Left renal cortex interstitium (tissue), 4 donors: ENCODE measurements at places on chromosomes 1 and 21.

GRCh38 chr1:201778279-201779065 lies 50.5 kb upstream of the IPO9 start:
- DNase-seq = no peak

DNA sequence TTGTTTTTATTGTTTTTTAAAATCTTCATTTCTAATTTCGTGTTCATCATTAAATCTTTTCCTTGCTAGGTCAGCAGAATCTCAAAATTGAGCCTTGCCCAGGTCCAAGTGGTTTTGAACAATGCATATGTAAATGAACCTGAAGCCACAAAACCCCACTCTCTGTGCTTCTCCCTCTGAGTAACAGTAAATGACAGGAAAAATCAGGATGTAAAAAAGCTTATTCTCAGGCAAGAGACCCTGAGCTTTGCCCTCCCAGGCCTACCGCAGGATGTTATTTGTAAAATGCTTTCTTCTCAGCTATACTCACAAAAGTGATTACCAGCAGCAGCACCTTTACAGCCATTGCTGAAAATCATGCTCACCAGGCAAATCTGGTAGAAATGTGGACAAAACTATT lies 47.6 kb downstream of the TYW3 start:
- no peak for DNase-seq

GRCh38 chr1:7485086-7485780 lies 285.9 kb upstream of the VAMP3 start:
- DNase-seq = no peak

- DNase-seq = no peak
Measured at GRCh38 chr1:38330799-38331198, 284.2 kb upstream of the POU3F1 start.

DNA sequence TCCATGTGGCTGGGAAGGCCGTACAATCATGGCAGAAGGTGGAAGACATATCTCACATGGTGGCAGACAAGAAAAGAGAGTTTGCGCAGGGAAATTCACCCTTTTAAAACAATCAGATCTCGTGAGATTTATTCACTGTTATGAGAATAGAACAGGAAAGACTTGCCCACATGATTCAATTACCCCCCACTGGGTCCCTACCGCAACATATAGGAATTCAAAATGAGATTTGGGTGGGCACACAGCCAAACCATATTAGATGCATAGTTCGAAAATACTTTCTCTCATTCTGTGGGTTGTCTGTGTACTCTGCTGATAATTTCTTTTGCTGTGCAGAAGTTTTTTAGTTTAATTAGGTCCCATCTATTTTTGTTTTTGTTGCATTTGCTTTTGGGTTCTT lies 990.3 kb downstream of the PLA2G4A start:
- DNase-seq = no peak

- DNase-seq = no peak
Measured at GRCh38 chr21:45347712-45348499, 57.1 kb upstream of the COL18A1 start.

GRCh38 chr1:50783286-50783685 lies 176.8 kb downstream of the FAF1 start:
- no peak for DNase-seq

GRCh38 chr1:61083013-61083806 lies 849 bp downstream of the NFIA start:
- DNase-seq = no peak

- no peak for DNase-seq
Measured at GRCh38 chr1:210695026-210695425, 366.3 kb downstream of the HHAT start.

DNA sequence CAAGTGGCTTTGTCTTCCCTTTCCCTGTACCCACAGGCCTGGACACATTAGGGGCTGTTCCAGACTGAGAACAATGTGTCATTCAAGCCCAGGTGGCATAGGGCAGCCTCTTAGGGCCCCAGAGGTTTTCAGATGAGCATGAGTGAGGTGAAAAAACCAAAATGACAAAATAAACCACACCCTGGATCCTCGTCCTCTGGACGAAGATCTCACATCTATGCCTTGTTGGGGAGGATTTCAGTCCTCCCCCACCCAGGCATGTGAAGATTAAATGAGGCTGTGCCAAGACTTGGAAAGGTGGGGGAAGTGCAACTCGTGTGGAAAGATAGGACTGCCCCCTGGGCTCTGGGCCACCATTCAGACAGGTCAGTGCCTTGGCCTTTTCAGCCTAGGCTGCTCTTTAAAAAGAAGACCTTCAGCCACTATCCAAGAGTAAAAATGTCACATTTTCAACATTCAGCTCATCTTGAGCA lies 32.8 kb upstream of the IL19 start:
- no peak for DNase-seq

DNA sequence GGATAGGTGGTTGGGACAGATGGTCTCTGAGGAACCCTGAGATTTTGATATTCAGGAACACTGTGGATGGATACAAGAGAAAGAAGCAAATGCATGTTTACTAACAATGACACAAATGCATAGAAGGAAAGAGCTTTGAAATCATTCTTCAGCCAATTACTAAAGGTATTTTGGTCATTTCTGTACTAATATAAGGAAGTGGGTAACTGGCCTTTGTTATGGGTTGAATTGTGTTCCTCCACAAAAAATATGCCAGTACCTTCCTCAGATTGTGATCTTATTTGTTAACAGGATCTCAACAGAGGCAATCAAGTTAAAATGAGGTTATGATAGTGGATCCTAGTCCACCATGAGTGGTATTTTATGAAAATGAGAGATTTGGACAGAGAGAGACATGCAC lies 68.7 kb upstream of the KCNA3 start:
- no peak for DNase-seq

DNA sequence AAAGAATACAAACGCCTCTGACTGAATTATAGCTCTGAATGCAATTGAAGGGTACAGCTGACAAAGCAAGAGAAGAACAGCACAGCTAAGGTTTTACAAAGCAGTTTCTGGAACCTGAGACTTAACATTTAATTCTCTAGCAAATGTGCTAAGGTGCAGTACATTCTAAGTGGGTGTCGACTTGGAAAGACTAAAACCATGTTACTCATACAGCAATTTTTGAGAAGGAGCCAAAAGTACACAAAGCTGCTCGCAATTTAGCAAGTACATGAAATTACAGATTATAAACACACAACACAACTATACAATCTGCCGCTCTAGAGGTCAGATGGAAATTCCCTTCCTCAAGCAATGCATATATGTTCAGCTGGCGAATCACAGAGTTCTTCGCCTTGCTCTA lies 121.9 kb downstream of the TIAM1 start:
- no peak for DNase-seq

GRCh38 chr1:85409516-85409915 lies 55.4 kb downstream of the DDAH1 start:
- DNase-seq = no peak

GRCh38 chr1:33918368-33918767 lies 54.5 kb downstream of the HMGB4 start:
- no peak for DNase-seq

DNA sequence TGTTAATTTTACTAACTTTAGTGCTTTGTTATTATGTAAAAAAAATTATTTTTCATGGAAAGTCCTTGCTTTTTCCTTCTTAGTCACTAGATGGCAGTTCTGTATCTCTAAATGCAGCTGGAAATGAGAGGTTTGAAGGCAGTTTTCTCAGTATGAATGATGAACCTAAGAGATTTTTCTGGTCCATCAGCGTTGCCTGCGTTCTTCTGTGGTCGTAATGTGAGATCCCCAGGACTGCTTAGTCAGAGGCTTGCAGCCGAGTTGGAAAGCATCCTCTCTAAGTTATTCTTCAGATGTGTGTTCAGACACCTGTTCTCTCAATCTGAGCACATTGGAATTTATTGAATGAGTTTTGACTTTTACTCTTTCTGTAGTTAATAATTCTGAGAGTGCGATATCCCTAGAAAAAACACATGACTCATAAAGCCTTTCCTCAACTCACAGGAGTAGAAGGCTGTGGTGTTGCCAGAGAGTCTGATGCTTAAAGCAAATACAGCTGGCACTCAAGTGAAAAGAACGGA lies 99.3 kb downstream of the FMN2 start:
- DNase-seq = peak; percentile 7

DNA sequence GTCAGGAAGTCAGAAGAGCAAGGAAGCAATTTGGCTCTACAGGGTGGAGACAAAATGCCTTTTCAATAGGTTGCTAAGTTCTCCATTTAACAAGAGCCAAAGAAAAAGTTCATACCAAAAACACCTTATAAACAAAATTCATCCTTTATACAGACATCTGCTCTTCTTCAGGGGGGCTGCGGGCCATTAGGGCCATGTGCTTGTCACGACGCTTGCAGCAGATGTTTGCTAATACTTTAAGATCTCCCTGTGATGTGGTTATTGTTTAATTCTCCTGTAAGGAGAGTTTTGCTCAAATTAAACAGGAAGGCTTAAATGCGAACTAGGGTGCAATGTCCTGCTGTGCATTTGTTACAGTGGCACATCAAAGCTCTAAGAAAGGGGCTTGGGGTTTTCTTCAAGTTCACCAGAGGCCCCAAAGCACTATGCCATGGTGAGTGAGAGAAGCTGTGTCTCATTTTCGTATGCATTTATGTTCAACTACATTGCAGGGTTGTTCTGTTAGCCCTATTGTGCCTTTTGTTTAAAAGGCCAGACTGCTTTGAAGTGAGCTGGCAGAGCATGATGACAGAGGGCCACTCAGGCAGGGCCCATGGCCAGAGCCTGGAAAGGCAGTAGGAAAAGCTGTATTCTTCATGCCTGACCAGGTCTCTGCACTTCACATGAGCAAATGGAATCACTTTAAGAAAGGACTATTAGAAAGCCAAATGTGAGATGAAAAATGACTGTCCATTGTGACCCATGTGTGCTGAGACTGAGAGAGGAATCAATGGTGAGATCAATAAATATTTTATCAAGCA lies 24.8 kb upstream of the NTPCR start:
- no peak for DNase-seq

GRCh38 chr1:6357243-6357936 lies 36.2 kb downstream of the ACOT7 start:
- no peak for DNase-seq

GRCh38 chr1:72433591-72433990 lies 151.3 kb upstream of the NEGR1 start:
- DNase-seq = no peak

GRCh38 chr1:200207711-200208126 lies 180.2 kb downstream of the NR5A2 start:
- no peak for DNase-seq

DNA sequence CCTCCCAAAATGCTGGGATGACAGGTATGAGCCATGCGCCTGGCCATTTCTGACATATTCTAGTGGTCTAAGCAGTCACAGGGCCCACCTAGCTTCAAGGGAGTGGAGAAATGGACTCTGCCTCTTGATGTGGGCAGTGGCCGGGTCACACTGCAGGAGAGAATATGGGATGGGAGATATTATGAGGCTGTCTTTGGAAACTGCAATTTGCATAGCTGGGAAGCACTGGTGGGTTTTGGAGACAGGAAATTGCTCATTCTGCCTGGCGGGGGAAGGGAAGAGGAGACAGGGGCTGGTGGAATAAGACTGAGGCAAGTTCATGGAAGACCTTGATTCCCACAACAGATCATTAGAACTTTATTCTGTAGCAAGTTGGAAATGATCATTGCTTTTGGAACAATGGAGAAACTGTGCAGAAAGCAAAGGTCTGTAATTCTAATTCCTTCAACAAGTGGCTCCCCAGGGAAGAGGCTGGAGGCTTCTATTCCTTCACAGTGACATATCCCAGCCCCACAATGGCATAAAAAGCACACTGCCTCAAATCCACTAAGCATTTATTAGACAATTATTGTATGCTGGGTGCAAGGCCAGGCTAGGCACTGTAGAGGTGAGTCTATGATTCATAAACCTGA lies 10.5 kb downstream of the NCMAP start:
- DNase-seq = no peak

DNA sequence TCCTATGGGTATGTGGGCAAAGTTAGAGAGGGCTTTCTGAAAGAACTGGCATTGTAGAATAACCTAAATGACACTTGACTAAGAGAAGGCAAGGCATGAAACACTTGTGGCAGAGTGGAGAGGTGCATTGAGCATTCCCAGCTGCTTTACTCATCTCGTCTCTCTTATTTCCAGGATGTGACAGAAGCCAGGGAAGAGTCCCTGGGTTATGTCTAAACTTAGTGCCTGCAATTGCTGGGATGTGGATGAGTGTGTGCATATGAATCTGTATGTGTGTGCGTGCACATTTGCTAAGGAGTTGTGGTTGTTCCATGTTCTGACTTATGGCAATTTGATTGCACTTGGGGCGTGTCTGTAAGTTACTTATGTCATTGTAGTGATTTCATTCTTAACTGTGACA lies 1326.5 kb upstream of the B3GALT2 start:
- DNase-seq = no peak

DNA sequence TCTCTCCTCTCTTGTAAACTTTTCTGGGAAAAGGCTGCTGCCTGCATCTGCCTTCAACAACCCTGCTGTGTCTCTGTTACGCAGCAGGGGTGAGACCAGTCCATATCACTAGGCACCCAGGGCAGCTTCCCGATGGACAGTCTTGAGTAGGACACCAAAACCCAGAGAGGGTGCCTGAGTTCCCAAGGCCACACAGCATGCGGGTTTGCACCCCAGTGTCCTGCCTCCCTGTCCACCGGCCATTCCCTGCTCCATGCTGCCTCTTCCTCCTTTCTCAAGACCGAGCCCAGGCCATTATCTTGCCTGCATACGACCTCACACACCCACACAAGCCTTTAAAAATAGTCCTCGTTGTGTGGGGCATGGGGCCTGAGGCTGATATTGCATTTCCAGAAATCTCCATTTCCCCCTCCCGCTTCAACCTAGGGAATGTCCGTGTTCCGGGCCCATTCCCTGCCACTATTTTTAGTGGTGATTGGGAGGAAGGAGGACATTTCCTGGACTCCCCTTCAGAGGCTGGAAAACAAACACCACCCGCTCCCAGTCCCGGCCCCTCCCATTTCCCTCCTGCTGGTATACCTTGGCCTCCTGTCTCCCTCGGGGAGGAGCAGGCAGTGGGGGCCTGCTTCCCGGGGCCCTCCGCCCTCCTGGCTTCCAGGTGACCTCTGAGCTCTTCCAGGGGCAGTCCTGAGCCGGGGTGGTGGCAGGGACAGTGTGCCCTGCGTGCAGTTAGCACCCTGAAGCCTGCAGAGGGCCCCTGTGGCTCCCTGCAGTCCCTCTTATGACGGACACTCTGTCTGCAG lies 132.4 kb upstream of the TMEM51 start:
- DNase-seq = no peak

DNA sequence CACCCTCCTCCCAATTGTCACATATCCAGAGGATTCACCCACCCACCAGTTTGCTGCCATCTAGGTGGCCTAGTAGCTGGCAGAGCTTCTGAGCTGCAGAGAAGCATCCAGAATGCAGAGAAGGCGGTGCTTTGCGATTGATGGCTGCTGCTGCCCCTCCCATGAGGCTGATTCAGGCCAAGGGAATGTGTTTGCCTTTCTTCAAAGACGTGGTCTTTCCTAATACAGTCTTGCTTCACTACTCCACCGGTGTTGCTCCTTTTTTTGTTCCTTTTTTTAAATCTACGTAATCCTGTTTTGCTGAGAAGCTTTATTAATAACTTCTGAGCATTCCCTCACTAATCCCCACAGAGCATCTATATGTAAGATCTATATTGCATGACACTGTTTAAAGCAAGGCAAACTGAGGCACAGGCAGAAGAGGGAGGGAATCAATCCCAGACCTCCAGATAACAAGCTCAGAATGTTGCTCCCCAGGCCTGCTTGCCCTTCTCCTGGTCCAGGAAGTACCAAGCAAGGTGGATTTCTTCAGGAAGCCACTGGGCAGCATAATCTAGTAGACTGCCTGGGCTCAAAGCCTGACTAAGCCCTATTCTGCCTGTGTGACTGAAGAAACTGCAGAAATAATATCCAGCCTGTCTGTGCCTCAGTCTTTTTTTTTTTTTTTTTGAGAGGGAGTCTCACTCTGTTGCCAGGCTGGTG lies 275.5 kb upstream of the FMN2 start:
- DNase-seq = no peak

GRCh38 chr1:160353223-160353622 lies 10.0 kb downstream of the NCSTN start:
- no peak for DNase-seq
